ENCODE measurements at places on chromosomes 4 and X.

DNA sequence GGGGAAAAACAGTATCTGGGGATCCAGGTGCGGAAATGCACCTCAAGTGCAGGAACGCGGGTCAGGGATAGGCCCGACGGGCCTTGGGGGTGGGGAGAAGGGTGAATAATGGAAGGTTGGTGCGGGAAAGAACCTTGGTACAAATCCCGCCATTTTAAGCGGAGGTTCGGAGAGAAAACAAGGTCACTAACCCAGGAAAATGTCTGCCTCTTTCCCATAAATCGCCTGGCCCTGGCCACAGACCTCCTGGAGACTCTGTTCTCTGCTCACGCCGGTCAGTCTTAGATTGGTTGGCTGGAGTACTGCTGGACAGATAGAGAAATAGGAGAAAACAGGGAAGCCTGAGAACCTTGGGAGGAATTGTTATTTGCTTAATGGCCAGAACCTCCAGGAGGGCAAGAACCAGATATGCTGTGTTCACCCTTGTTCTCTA, 897 bp upstream of the FBXL5 start:
- no peak for DNase-seq

DNA sequence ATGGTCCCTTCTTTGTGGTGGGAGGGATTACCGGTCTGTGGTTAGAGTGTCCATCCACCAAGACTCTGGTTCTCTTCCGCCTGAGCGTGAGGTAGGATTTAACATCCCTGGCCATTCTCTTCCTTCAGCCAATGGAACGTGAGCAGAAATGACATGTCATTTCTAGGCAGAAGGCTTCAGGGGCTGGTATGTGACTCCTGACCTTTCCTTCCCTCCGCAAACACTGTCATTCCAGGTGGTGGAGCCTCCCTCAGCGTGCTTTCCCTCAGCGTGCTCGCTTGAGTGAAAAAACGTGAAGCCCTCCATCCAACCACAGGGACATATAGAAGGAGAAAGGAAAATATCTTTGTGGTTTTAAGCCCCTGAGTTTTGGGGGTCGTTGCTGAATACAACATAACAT, 34.0 kb upstream of the SLC10A4 start:
- no peak for DNase-seq

GRCh38 chr4:45580334-45580733, 543.5 kb downstream of the GABRG1 start:
- DNase-seq: no peak

GRCh38 chr4:118751629-118752323, 66.6 kb downstream of the METTL14 start:
- peak; percentile 74 for DNase-seq

DNA sequence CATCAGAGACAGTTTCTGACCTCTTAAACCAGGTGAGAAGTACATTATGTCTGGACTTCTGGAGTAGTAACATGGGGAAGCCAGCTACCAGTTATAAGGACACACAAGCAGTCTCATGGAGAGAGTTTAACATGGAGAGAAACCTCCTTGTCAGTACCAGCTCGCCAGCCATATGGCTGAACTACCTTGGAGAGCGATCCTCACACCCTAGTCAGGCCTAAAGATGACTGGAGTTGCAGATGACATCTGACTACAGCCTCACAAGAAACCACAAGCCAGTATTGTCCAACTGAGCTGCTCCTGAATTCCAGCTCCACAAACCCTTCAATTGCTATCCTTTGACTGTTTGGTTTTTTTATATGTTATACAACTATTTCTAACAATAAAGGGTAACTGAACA, 49.8 kb downstream of the PDHA2 start:
- no peak for DNase-seq

DNA sequence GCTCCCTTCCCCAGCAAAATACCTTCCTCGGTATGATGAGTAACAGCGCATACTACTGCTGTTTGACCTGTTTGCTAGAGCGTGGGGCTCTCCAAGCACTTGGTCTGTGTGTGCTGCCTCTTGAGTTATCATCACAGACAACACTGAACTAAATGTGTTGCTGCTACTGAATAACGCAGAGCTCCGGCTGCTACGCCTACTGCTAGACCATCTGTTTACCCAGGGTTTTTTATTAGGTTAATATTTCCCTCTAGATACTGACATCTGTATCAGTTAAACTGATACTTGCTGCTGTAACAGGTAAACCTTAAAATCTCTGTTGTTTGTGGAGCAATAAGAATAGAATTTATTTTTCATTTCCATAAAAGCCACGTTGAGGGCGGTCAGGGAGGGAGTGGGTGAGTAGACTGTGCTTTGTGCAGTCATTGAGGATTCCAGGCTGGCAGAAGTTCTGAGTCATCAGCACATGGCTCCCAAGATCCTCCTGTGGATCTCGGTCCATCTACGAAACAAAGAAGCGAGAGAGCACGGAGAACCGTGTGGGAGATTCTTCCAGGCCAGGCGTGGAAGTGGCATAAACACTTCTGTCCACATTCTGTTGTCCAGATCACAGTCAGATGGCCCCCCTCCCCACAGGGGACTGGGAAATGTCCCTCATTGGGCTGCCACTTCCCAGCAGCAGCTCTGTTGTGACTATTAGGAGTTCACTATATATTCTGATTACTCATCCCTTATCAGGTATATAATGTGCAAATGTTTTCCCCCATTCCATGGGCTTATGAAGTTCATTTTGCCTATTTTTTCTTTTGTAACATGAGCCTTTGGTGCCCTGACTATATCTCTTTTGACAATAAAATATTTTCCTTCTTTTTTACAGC, 14.1 kb downstream of the GRK4 start:
- DNase-seq: peak; percentile 80

DNA sequence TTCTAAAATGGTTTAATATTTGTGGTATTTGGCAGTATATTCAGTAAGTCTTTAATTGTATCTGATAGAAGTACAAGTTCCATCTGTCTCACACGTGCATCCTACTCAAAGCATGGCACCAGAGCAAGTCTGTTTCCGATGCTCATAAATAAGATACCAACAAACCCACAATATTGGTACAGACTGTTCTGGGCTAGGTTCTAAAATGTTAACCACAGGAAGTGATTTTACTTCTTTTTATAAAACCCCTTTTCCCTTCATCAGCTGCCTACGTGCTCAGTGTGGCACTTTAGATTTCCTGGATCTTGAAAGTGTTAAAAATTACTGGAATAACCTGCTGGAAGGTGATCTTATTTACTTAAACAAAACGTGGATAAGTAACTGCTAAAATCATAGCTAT, 165.1 kb downstream of the CFAP299 start:
- no peak for DNase-seq

GRCh38 chr4:186061921-186062320, 7.0 kb upstream of the TLR3 start:
- no peak for DNase-seq

DNA sequence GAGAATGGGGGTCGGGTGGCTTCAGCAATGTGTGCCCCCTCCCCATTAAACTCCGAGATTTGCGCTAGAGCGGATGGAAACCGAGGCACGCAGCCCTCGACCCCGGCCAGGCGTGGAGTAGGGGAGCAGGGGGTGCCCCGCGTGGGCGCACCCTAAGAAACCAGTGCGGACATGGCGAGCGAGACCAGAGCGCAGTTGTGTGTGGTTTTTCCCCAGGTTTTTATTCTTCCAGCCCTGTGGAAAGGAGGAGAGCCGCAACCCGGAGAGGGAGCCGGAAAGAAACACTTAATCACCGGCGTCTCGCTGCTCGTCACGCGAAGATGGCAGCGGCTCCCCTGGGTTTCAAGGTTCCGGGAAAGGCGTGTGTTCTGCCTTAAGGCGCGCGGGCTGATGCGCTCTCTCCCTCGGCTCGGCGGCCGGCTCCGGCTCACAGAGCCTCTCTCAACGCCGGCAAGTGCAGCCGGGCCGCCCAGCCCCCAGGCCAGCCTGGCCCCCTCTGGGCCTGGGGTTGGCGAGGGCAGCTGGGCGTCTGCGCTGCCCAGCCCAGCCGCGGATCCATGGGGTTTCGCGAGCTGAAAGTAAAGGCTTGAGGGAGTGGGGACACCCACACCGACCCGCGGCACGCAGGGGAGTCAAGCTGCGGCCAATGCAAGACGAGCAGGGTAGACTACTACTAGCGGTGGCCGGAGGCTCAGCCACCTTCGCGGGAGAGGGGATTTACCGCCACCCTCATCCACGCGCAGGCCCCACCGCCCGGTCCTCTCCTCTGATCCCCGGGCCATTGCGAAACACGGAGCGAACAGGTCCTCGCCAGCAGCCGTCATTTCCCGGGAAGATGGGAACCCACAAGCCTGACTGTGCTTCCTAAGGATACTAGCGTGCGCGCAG, 74.0 kb upstream of the BCOR start:
- DNase-seq: peak; percentile 78

GRCh38 chrX:139200793-139201192, 329.7 kb upstream of the F9 start:
- DNase-seq: peak; percentile 30

GRCh38 chr4:38804654-38805295, at the start of gene TLR1:
Gene TLR1, minus strand, starts transcription at chr4:38804791. Its CDS starts 5,960 bp downstream, at chr4:38798831.
- DNase-seq: peak; percentile 56

GRCh38 chr4:99755223-99755944, 61.2 kb upstream of the DAPP1 start:
- peak; percentile 29 for DNase-seq

- peak; percentile 66 for DNase-seq
These were observed at the start of gene GLRB for GRCh38 chr4:157075811-157076577. Gene GLRB, plus strand, starts transcription at chr4:157076150. Its CDS starts 1,875 bp downstream, at chr4:157078025.

DNA sequence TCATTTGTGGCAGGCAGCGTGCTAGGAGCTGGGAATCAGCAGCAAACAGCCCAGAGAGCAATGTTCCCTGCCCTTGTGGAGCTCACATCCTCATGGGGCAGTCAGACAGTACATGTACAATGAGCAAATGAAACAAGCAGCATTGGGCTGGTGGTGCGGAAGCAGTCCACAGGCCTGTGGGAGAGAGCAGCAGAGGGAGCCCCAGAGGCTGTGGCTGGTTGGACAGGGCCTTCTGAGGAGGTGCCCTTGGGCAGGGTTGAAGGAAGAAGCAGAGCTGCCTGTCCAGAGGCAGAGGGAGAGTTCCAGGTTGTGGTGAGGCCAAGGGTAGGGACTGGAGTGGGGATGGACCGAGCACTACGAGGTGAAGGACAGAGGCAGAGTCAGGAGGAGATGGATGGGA, 22.5 kb downstream of the MMGT1 start:
- no peak for DNase-seq

DNA sequence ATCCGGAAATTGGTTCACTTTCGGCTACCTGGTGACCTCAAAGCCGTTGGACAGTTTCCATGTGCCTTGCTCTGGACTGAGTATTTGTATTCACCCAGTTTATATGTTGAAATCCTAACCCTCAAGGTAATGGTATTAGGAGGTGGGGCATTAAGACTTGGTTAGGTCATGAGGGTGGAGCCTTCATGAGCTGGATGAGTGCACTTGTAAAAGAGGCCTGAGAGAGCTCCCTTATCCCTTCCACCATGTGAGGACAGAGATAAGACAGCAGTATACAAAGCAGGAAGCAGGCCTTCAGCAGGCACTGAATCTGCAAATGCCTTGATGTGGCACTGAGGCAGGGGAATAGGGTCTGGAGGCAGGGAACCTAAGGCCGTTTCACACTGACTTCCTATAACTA, 5.3 kb upstream of the OPHN1 start:
- no peak for DNase-seq

DNA sequence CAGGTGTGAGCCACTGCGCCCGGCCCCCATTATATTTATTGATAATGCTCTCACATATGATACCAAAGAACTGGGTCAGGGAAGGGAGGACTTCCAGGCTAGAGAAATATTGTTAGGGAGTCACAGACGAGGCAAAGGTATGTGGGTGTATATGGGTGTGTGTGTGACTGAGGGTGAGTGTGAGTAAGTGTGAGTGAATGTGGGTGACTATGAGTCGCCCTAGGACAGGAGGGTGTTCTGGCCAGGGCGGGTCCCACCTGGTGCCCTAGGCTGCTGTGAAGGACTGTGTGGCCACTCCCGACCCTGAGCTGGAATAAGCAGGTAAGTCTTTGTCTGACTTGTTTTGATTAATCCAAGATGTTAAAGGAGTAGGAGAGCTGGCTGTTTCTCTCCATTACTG, 34.4 kb downstream of the RWDD4 start:
- DNase-seq: no peak

DNA sequence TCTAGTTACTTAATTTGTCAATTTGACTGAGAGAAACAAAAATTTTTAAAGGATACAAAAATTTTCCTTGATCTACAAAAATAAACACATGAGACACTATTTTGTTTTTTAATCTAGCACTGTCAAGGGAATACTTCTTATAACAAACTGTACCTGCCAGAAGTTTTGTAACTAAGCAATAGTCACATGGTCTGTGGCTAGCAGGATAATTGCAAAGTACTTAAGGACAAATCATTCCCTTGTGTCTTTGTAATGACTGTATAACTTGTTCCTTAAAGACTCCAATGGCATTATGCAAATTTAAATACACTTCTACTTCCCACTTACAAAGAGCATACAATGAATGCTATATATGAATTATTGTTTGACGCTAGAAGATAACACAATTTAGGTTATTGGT, 25.1 kb upstream of the ANK2 start:
- DNase-seq: no peak

GRCh38 chr4:185852961-185853360, 41.0 kb upstream of the SORBS2 start:
- DNase-seq: no peak

- peak; percentile 0 for DNase-seq
These were observed 93.1 kb upstream of the CXorf51A start for GRCh38 chrX:146907391-146908240.

- DNase-seq: no peak
These were observed 538.2 kb downstream of the DMD start for GRCh38 chrX:32673193-32673592.

- no peak for DNase-seq
These were observed 8.5 kb downstream of the PITX2 start for GRCh38 chr4:110614173-110614963.

DNA sequence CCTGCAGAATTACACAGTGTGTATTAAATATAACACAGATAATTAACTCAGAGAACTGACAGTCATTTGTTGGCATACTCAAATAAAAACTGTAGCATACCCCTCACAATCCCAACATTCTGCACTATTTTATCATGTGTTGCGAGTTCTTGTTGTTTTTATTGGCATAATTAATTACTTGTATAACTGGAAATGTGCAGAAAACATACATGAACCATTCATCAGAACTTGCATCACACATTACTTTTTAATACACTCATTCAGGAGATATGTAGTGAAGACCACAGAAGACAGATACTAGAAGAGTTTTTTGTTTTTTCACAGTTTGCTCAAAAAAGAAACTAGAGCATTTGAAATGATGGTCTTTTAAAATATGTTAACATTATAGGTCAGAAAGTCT, 74.6 kb upstream of the NEIL3 start:
- DNase-seq: peak; percentile 78

GRCh38 chr4:72473434-72473900, 95.6 kb downstream of the ADAMTS3 start:
- no peak for DNase-seq

DNA sequence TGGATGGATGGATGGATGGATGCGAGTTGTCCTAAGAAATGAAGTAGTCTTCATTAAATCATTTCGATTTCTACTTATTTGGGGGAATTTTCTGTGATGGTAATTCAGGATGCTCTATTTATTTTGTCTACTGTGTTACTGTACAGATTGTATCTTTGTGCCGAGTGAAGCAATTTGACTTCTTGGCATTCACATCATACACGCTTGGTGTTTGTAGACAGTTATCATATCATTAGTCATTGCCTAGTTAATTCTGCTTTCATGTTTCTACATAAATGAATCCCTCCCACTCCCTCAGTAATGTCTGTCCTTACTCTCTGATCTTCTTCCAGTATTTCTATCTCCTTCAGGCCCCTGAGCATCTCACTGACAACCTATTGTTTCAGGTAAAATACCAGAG, 64.0 kb downstream of the RASGEF1B start:
- DNase-seq: no peak

- DNase-seq: no peak
These were observed 2023.7 kb downstream of the ARAP2 start for GRCh38 chr4:34220601-34221000.
